D341Med (cell line): ENCODE measurements at places on chromosomes 1 and 21.

DNA sequence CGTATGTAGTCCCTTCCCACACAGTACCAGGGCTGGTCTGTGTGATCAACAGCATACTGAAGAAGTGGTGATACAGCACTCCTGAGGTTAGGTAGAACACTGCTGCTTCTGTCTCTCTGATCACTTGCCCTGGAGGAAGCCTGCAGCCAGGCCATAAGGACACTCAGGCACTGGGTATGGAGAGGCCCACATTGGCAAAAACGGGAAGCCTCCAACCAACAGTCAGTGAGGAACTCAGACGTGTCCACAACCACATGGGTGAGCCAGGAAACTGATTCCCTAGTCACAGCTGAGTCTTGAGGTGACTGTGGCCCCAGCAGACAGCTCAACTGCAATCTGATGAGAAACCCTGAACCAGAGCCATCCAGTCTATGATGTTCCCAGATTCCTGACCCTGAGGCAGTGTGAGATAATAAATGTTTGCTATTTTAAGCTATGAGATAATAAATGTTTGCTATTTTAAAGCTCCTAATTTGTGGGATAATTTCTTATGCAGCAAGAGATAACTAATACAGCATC lies 62.5 kb downstream of the COQ8A start:
- DNase-seq, result no peak

- DNase-seq, result peak; percentile 31
These were observed 157.0 kb downstream of the PCBP3 start for GRCh38 chr21:45800339-45801080.

GRCh38 chr1:174990382-174990999 lies 9.3 kb upstream of the CACYBP start:
- no peak for DNase-seq

DNA sequence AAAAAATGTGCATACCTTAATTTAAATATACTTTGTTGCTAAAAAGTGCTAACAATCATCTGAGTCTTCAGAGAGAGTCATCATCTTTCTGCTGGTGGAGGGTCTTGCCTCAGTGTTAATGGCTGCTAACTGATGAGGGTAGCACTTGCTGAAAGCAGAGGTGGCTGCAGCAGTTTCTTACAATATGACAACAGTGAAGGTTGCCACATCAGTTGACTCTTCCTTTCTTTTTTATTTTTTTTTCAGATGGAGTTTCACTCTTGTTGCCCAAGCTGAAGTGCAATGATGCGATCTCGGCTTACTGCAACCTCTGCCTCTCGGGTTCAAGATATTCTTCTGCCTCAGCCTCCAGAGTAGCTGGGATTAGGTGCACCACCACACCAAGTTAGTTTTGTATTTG lies 2.6 kb upstream of the CFAP45 start:
- no peak for DNase-seq

DNA sequence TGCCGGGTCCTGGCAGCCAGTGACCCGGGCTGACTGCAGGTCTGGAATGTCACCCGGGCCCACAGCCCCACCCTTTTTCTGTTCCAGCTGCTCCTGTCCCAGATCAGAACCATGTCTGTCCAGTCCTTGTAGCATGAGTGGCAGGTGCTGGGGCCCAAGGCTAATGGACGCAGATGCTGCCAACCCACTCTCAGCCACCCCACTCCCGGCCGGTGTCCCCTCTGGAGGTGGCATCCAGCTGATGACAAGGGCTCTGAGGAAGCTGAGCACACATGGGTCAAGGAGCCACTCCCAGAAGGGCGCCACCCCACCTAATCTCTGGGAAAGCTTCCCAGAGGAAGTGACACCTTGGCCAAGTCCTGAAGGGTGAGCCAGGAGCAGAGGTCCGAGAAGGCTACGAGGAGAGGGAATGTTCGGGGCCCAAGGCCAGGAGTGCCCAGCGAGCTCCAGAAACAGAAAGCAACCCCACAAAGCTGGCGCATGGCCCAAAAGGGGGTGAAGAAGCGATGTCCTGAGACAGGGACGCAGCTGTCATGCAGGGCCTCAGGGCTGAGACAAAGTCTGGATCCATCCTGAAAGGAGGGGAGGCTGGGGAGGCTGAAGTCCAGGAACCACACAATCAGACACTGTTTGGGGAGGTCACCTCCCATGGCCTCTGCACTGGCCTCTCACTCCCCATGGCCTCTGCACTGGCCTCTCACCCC lies 39.5 kb downstream of the ACOT7 start:
- no peak for DNase-seq

DNA sequence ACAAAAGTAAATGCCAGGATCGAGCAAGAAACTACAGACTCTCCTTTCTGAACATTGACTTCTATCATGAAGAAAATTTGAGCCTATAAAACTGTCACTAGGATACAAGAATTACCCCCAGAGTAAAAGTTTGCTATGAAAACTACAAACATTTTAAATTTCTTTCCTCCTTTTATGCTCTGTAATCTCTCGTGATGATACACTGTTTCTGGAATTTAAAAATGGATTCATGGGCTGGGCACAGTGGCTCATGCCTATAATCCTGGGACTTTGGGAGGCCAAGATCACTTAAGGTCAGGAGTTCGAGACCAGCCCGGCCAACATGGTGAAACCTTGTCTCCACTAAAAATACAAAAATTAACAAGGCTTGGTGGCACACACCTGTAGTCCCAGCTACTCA lies 181.3 kb downstream of the ZNF281 start:
- no peak for DNase-seq

DNA sequence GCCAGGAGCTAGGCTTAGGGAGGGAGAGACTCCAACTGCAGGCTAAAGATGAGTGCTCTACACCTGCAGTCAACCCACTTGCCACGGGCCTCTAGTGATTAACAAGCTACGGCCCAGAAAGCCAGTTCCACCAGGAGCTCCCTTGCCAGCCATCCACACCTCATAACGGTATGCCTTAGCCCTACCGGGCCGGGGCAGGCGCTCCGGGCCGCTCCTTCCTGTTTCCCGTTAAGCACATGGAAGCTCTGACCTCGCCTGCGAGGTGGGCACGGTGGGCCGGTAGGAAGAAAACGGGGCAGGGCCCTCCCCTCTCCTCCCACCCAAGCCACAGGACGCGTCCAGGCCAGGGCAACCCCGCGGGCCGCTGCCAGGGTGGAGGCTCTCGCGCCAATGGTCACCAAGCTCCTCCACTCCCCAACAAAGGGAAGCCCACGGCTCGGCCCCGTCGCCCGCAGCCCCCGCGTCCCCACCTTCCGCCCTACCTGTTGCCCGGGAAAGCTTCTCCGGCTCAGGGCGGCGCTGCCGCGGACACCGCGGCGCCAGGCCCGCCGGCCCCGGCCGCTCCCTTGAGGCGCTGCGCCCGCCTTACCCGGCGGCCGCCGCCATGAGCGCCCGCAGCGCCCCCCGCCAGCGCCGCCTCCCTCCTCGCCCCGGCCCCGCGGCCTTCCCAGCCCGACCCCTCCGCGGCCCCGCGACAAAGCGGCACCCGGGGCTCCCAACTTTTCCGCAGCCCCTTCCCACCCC lies 627 bp downstream of the CERS2 start:
- DNase-seq, result peak; percentile 87

GRCh38 chr1:112849425-112850033 lies 106.5 kb downstream of the SLC16A1 start:
- DNase-seq, result peak; percentile 87

GRCh38 chr21:27250366-27250765 lies 283.5 kb upstream of the ADAMTS5 start:
- no peak for DNase-seq

DNA sequence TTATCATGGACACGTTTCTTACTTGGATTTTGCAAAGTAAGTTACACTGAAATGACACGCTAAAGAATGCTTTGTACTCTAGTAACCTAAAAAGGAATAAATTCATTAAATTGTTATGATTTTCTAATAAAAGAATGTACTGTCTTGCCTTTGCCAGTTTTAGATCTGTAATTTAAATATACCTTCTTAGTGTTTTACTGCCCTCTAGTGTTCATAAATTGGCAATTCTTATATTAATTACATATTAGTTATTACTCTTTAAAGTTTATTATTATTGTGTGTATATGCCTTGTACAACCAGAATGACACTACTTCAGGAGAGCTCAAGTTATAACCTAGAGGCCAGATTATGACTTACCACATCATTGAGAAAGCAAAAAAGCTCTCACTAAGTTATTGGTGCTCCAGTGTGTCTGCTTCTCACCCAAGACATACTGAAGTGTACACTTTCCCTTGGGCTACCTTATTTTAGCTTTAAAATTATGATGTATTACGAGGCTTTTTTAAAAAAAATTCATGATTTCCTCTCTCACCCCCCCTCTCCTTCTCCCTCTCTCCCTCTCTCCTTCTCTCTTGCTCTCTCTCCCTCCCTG lies 169.9 kb downstream of the HS2ST1 start:
- DNase-seq, result no peak

DNA sequence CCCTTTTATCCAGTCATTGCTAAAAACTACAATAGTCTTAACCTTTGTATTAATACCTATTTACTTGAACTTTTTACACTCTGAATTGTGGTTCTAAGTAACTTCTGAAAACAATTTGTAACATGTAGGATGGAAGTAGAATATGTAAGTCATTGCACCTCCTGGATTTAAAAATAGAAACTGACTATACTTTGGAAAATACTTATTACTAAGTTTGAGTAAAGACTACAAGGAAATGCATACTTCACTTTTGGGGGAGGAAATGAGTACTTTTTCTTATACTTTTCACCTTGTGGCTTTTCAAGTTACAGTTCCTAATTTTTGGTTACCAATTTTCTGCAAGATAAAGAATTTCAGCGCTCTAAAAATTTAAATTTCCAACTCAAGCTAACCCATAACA lies 8.7 kb downstream of the RGS18 start:
- no peak for DNase-seq

DNA sequence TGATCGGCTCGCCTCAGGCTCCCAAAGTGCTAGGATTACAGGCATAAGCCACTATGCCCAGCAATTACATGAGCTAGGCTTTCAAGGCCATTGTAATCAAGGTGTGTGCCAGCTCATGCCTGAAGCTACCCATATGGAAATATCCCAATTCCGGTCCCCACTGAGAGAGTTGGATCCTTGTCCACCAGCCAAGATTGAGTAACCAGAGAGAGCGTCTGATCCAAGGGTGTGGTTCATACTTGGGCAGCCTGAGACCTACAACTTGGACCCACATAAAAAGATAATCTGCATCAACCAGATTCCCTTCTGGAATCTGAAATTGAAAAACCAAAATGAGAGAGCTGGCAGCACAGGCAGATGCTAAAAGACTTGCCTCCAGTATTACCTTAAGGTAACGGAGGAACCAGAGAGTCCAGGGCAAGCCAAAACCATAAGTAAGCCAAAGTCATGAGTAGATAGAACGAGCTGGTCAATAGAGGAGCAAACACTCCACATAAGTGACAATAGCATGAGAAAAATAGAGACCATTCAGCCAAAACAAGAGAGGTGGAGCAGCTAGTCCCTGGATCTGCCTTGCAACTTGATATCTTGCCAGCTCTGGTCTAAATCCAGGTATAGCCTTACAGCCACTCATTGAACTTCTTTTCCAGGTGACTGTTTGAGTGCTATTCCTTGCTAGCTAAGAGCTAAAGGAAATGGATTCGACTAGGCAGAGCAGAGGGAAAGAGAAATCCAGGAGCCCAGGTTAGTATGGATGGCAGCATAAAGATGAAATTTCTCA lies 63.8 kb upstream of the ATP1A1 start:
- no peak for DNase-seq

- DNase-seq, result no peak
These were observed 27.6 kb downstream of the TTC39A start for GRCh38 chr1:51302746-51303145.

DNA sequence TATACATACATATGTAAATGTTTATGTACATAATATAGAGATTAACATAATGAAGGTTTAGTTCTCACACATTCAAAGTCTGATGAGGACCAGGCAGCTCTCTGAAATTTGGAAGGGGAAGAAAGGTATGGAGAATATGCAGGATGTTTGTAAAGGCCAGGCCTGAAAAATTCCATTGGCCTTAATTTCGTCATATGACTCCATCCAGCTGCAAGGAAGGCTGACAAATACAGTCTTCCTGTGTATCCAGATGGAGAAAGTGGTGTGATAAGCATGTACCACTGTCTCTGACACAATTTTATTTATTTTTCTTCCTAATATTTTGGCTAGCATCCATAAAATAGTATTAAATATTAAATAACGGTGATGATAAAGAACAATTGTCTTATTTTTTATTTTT lies 6.3 kb upstream of the SGIP1 start:
- DNase-seq, result no peak

DNA sequence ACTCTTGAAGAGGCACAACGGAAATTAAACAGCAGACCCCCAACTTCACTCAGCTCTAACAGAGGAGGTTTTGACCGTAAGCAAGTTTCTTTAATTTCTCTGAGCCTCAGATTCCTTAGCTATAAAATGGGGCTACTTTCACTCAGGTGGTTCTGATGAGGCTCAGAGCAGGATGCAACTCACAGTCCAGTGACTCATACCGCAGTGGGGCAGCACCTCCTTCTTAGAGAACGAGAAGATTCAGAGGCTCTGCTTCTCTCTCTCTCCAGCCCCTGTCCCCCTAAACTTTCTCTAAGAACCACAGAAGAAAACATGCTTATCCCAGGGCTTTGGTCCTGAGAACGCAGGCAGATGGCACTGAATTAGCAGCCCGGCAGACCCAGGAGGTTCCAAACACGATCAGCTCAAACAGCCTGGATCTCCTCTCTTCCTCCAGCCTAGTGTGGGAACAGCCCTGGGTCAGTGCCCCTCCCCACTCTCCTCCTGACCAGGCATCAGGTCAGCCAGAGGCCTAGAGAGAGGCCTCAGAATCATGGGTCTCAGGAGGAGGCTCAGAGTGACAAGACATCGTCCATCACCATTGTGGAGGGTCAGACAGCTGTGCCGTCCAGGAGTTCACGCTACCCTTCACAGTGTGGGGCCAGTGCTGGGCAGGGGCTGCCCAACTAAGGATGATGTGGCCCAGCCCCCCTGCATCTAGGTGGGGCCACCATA lies 433.0 kb downstream of the PTPRU start:
- peak; percentile 10 for DNase-seq

DNA sequence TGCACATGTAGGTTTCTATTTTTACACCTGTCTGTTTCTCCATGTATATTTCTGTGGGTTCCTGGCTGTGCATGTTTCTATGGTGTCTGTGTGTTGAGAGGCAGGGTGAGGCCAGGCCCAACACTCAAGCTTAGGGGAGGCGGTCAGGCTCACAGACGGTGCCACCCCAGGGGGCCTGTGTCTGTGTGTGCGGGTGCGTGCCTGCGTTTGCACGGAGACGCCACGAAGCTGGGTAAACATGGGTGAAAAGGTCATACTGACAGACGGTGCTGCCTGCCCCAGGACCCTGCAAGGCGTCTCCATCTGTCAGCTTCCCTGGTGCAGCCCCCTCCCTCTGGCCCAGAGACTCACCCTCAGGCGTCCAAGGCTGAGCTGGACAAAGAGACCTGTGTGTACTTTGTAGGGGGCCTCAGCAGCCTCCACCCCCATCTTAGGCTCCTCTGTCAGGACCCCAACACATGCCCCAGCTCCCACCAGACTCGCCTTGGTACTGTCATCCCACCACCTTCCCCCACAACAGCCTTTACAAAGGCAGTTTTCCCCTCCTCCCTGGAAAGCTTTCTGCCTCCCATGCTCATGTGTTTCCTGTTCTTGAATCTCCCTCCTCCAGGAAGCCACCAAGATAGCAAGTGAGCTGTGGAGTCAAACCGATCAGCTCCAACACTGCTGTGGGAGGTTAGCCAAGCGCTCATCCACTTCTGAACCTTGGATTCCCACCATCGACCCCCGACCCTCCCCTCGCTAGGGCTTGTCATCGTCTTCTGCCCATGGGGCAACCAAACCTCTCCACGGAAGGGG lies 34.1 kb downstream of the PTPRF start:
- DNase-seq, result no peak

GRCh38 chr1:64186138-64186897 lies 17.1 kb upstream of the UBE2U start:
- DNase-seq, result no peak

- DNase-seq, result no peak
These were observed 4.0 kb downstream of the CLIC4 start for GRCh38 chr1:24749252-24749651.
